Smooth muscle cell of the umbilical artery (primary cell): ENCODE measurements at places on chromosomes 13 and 19. TPM values are rescaled to one million over a fixed set of nuclear protein-coding genes. Genes with fewer than 3 reads are reported as not detected.

The IGFL2 gene
- 0.05 and 0.59 TPM in 2 replicates for total RNA-seq

The PGLYRP2 gene
- total RNA-seq, result not detected in 2 replicates

The ETV2 gene
- total RNA-seq, result 0.30 TPM in 1 of 2 replicates, not detected in the other

The NLRP4 gene
- not detected in 2 replicates for total RNA-seq

The ZNF816 gene
- total RNA-seq, result 12.6 and 18.1 TPM in 2 replicates

The GRIK5 gene
- under 0.01 and 0.09 TPM in 2 replicates for total RNA-seq

The C19orf18 gene
- total RNA-seq, result not detected in 2 replicates
